LHCN-M2 (cell line): ENCODE measurements at places on chromosomes 3 and 15. TPM values are rescaled to one million over a fixed set of nuclear protein-coding genes. Genes with fewer than 3 reads are reported as not detected.

The CCDC54 gene
- not detected in 2 replicates for total RNA-seq

The CHL1 gene
- not detected in 2 replicates for total RNA-seq

The C2CD4A gene
- total RNA-seq = not detected in 2 replicates

The RTP4 gene
- not detected in 2 replicates for total RNA-seq

The ALDH1L1 gene
- 0.11 TPM in 1 of 2 replicates, not detected in the other for total RNA-seq

The LRRIQ4 gene
- not detected in 2 replicates for total RNA-seq

The TICRR gene
- total RNA-seq = 8.0 and 9.9 TPM in 2 replicates

The PLSCR1 gene
- total RNA-seq = 214 and 229 TPM in 2 replicates

The PP2D1 gene
- total RNA-seq = not detected in 2 replicates

The CHRNB4 gene
- total RNA-seq = not detected in 2 replicates

The EIF2B5 gene
- total RNA-seq = 35.4 and 40.8 TPM in 2 replicates

The AHSG gene
- not detected in 2 replicates for total RNA-seq

The CSPG4 gene
- 16.4 and 21.0 TPM in 2 replicates for total RNA-seq

The CNTN6 gene
- total RNA-seq = not detected in 2 replicates

The P3H2 gene
- 7.8 and 7.9 TPM in 2 replicates for total RNA-seq

DNA sequence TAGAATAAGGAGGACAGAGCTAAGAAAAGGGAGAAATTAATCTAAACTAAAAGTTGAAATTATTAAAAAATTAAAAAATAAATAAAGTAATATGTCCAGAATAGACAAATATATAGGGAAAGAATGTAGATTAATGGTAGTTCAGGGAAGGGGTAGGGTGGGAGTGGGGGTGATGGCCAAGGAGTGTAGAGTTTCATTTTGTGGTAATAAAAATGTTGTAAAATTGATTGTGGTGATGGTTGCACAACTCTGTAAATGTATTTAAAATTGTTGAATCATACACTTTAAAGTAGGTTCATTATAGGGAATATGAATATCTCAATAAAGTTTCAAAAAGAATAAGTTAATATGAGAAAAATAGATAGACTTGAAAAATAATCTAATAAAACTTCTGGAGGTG lies 21.0 kb upstream of the FNDC3B start:
- DNase-seq = no peak

GRCh38 chr3:173730391-173730790 lies 332.8 kb downstream of the NLGN1 start:
- DNase-seq = no peak

DNA sequence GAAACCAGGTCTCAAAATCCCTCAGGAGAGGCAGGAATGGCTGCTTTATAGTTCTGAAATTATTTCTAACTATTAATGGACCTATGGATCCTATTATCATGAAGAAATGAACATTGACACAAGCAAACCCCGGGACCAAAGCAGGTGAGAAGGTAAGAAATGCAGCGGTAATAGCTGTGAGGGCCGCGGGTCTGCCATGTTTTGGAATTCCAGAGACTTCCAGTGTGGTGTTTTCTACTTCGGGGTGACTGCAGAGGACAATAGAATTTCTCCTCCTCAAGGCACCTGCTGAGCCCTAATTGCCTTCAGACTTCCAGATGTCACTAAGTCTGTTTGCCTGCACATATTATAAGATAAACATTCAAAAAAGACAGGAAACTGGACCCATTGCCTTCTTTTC lies 437.4 kb downstream of the GABRG3 start:
- no peak for DNase-seq

DNA sequence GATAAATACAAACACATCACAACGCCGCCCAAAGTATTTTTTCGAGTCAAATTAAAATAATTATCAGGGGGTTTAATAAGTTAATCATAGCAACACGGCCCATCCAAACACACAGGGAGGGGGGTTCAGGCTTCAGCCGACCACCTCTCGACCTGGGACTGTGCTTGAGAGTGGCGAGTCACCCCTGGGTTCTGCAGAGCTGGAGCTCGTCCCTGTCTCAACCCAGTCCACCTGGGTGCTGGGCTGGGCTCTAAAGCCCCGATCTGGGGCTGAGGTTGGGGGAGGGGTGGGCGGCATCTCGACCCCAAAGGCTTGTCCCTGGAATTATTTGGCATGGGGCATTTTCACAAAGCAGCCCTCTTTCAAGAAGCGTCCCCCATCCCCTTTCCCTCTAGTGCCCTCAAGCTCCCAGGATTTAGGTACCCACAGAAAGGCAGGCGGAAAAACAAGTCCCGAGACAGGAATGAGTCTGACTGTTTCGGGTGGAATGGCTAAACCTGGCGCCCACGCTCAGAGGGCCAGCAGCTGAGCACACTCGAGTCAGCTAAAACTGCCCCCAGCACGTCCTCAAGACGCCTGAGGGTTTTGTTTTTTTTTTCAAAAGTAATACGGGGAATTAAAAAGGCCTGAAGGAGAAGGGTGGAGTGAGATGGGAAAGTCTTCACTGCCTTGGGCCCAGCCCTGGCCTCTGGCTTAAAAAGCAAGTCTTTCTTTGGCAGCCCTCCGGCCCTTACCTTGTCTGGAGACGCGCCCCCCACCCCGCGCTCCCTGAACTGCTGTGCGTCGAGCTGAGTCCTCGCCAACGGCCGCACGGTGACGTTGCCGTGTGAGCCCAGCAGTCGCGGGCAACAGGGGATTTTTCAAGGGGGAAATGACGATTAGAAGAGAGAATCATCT lies 32.5 kb downstream of the NR2F2 start:
- no peak for DNase-seq

DNA sequence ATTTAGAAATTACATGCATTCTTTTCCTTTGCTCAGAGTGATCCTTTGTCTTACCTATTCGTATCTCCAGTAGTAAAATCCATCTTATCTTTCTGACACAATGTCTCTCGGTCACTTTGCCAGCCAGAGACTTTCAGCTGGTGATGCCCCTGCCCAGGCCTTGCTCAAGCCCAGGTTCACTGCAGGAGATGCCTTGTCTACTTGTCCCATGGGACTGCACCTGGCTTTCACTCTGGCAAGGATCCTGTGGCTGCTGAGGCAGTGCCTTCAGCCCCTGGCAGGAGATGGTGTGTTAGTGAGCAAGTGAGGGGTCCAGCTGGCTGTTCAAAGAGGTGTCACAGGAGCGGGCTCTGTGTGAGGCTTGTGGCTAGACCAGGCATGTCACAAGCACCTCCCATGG lies 1268.9 kb downstream of the OTOL1 start:
- no peak for DNase-seq

DNA sequence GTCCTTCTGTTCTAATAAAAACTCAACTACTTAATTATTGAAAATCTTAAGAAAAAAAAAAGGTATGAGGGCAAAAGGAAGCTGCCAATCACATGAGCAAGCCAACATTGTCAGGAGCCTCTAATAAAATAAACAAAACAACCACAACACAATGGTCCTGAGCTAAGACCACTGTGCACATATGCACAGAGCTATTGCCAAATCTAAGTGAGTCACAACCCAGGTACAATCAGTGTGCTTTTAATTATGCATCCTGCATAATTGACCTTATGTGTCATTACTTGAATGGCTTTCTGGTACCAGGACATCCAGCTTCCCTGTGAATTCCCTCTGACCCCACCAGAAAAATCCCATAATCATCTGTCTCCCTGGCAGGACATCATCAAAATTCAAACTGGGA lies 639.8 kb downstream of the MAGI1 start:
- DNase-seq = peak; percentile 2

GRCh38 chr3:193790086-193790990 lies 197.3 kb downstream of the OPA1 start:
- DNase-seq = no peak

GRCh38 chr3:11198070-11198469 lies 43.8 kb downstream of the HRH1 start:
- DNase-seq = no peak

DNA sequence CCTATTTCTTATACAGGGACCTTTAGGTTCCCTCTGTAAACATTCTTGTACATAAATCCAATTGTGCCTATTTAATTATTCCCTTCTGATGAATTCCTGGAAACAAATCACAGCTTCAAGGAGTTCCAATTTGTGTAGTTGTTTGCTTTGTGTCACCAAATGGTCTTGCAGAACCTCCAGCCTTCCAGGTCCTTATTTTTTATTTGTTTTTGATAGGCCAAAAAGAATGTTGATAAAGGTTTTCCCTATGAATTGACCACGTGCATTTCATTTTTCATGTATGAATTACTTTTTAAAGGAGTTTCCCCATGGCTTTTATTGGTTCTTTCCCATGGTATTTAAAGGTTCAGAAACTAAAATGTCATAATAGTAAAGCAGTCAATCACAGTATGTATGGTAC lies 243.0 kb downstream of the NAALADL2 start:
- no peak for DNase-seq

- no peak for DNase-seq
Measured at GRCh38 chr3:148335612-148336011, 362.1 kb upstream of the AGTR1 start.

GRCh38 chr15:93941697-93942096 lies 289.7 kb upstream of the MCTP2 start:
- no peak for DNase-seq

DNA sequence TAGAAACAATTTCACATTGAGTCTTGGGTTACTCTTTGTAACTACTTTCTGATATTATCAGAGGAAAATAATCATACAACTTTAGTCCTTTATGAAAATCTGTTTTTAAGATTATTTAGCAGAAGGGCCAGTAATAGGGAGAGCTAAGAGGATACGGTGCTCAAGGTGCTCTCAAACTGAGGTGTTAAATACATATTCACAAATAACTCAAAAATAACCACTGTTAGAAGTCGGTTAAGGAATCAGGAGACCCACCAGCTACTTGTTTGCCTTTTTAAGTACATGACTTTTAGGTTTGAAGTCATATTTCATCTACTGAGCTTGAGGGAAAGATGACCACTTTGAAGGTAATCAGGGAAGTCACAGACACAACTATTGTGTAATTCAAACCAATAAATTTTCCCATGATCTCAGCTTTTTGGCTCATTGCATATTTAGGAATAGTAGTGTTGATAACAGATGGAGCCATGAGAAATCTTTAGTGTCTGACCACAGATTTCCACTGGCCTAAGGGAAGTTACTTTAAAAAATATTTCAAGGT lies 1.4 kb upstream of the RSRC1 start:
- DNase-seq = no peak

DNA sequence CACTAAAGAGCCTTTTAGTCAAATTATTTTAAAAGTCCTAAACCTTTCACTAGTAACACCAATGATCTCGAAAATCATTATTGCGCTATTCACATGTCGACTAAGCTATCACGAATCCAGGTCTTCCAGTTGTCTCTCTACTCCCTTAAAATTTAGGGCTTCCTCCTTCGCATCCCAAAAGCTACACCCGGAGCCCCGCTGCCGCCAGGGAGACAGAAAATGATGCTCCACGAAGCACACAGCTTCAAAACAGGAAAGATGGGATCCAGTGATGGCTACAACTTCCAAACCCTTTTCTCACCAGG lies 253 bp downstream of the IFT80 start:
- no peak for DNase-seq

- no peak for DNase-seq
Measured at GRCh38 chr3:158863247-158863646, 61.4 kb downstream of the MFSD1 start.

DNA sequence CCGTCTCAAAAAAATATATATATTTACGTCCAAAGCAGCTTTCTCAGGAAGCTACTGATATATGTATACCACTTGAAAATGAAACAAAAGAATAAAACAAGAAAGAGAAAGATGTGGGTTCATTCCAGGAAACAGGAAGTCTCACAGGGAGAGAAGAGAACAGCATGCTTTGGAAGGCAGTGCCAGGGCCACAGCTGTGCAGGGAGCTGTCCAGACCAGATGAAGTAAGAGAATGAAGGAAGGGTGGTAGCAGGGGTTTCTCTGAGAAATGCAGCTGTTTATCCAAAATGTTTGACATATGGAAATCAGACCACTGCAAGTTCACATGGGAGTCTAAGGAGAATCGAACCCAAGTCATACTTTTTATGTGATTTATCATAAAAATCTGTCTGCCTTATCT lies 8.9 kb upstream of the GPR27 start:
- no peak for DNase-seq

GRCh38 chr3:50287262-50287661 lies 5.0 kb downstream of the IFRD2 start:
- no peak for DNase-seq

DNA sequence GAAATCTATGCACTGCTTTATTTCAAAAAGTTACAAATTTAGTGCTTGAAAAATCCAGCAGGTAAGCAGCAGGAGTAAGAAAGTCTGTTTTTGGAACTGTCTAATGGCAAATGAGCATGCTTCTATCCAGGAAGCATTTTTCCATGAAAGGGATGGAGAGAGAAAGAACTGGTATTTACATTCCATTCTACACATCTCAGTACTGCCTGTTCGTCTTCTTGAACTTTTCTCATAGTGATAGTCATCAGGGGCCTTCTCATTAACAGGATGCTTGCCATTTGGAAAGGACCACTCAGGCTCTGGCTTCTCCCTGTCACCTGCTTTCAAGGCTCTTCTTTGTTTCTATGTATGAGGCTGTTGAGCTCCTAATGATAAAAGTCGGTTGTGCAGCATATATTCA lies 267.3 kb upstream of the IL12A start:
- no peak for DNase-seq

DNA sequence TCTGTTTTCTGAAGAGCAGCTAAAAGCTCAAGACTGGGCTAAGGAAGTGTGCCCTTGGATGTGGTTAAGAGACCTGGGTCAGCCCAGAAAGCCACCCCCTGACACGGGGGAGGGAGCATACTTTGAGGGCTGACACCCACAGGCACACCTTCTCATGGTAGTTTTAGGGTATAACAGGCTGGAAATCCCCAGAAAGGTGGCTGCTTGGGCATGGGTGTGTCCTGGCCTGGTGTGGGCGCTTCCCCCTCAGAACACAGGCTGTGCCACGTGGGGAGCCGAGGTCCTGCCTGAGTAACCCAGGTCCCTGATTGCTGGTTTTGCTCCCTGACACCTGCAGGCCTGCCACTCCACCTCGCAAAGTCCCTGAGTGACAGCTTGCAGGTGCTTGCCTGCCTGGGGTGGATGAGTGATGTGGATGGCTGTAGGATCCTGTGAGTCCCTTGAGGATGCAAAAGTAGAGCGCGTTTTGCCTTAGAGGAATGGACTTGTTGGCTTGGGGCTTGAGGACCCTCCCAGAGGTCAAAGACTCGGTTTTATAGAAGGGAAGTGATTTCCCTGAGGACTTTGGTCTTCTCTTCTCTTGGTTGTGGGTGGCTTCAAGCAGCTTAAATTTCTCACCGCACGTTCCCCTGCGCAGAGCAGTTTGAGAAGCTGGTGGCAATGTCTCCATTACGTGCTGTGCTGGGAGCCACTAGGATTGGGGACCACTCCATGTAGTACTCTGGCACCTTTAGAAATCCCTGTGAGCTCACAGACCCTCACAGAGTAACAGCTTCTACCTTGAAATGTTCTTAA lies 94.4 kb downstream of the DNASE1L3 start:
- DNase-seq = no peak

DNA sequence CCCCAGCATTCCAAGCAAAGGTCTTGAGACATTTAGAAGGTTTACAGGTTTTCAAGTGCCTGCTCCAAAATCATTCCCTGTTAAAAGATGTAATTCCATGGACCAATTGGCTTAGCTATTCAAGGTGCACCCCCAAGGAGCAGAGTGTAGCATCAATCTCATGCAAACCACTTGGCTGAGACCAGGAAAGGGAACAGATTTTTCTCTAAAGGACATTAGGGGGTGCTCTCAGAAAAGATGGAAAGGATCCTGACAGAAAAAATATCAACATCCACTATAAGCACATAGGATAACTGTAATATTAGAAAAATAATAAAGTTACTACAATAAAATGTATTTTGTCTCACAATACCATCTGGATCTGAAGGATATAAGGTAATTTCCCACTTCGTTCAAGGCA lies 328.0 kb upstream of the CDIN1 start:
- peak; percentile 29 for DNase-seq
